ENCODE measurements at places on chromosomes 3 and 15.

DNA sequence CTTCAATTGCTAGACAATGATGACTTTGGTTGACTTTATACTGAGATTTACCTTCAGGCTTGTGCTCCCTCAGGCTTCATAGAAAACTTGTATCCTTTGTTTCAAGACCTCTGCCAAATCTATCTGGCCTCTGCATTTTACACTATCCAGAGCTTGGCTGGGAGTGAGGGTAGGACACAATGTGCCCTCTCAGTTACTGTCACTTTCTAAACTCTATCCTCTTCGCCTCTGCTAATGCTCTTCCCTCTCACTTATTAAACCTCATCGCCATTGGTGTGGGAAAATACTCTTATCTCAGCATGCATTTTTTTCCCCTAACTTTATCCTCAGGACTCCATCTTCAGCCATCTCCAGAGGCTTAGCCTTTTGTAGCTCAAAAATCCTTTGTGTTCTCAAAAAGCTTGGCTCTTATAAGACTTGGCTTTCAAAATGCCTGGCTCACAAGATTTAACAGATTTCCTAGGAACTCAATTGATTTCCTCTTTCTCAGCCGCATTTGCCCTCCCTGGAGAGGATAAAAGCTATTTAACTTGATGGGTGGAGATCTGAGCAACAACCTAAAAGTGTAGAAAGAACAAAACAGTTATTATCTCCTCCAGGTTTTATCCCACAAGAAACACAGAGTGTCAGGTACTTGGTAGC, 28.3 kb downstream of the SUCNR1 start:
- DNase-seq, result no peak

- no peak for DNase-seq
These were observed 321.0 kb upstream of the TGFBR2 start for GRCh38 chr3:30285188-30286006.

- no peak for DNase-seq
These were observed 72.4 kb upstream of the BBX start for GRCh38 chr3:107450254-107450893.

GRCh38 chr3:54443561-54444161, 321.3 kb downstream of the CACNA2D3 start:
- no peak for DNase-seq

GRCh38 chr3:159232966-159233365, 431.1 kb downstream of the MFSD1 start:
- no peak for DNase-seq

GRCh38 chr3:56122911-56123310, 345.4 kb downstream of the ERC2 start:
- no peak for DNase-seq

GRCh38 chr3:131731709-131732108, 228.9 kb upstream of the MRPL3 start:
- DNase-seq, result no peak

DNA sequence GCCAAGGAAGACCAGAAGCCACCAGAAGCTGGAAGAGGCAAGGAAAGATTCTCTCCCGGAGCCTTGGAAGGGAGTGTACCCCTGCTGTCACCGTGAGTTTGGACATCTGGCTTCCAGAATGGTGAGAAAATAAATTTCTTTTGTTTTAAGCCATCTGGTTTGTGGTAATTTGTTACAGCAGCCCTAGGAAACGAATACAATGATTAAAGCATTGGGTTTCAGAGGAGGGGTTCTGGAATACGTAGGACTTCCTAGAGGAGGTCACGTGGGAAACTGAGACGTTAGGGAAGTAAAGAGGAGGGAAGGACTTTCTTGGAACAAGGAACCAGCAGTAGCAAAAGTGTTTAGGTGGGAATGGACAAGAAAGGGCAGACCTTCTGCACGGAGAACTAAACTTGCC, 377.7 kb downstream of the IL20RB start:
- no peak for DNase-seq

GRCh38 chr3:160747422-160747821, 8.6 kb upstream of the PPM1L start:
- DNase-seq, result no peak

- no peak for DNase-seq
These were observed 87.3 kb upstream of the THBS1 start for GRCh38 chr15:39493424-39494067.

DNA sequence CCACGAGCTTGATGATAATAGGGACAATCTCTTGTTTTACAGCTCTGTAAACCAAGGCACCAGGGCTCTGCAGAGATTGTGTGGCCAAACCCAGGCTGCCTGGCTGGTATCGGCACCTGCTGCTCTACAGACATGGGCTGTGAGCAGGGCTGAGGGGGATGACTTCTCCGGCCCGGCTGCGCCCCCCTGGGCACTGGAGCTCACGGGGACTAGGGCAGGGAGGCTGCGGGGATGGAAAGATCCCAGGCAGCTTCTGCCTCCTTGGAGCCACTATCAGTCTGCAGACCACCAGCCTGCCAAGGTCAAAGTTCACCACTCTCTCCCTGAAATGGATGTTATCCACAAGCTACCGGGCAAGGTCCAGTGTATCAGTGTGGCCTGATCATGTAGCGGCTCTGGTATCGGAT, 22.0 kb upstream of the PIGZ start:
- no peak for DNase-seq

DNA sequence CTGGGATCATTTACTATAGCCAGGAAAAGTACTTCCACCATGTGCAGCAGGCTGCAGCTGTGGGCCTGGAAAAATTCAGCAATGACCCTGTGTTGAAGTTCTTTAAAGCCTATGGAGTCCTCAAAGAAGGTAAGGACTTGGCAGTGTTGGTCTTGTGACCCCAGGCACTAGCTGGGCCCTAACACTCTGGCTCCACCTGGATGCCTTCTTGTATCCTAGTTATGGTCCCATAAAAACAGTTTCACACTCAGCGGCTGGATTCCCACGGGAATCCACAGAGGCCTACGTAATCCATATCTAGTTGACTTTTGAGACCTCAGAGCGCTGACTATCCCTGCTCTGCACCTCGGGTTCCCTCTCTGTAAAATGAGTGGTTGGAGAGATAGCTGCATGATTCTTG, 1.6 kb downstream of the TTC21A start:
- DNase-seq, result no peak

- DNase-seq, result no peak
These were observed 55.6 kb upstream of the XCR1 start for GRCh38 chr3:46082849-46083248.

GRCh38 chr15:39313467-39313866, 267.4 kb upstream of the THBS1 start:
- DNase-seq, result no peak

- no peak for DNase-seq
These were observed 61.0 kb downstream of the OCA2 start for GRCh38 chr15:28037969-28038590.

GRCh38 chr3:187888701-187889100, 143.4 kb upstream of the BCL6 start:
- no peak for DNase-seq

GRCh38 chr3:134299888-134300206, 49.2 kb upstream of the RYK start:
- no peak for DNase-seq

GRCh38 chr15:51180011-51180410, 85.3 kb upstream of the TNFAIP8L3 start:
- DNase-seq, result no peak

- no peak for DNase-seq
These were observed 141.4 kb downstream of the RBPMS2 start for GRCh38 chr15:64634027-64634426.

- DNase-seq, result no peak
These were observed 30.1 kb upstream of the KY start for GRCh38 chr3:134680796-134681521.

GRCh38 chr3:57820479-57820878, 64.4 kb downstream of the SLMAP start:
- no peak for DNase-seq

- no peak for DNase-seq
These were observed 20.5 kb downstream of the BOC start for GRCh38 chr3:113231827-113232253.

DNA sequence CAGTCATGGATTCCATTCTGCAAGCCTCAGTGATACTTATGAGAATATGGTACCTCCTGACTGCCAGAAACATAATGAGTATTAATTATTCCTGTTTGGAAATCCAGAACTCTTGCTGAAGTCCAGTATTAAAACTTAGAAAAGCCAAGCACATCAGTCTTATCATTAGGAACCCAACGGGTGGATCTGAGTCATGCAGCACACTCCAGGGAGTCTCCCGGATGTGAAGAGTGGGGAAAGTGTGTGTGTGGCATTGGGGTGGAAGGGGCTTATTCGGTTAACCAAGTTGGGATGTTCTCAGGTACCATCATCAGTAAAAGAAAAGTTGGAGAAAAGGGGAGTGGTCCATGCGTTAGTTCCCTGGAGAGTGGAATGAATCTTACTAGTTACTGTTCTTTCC, 181.1 kb downstream of the PLCL2 start:
- no peak for DNase-seq

- no peak for DNase-seq
These were observed 40.0 kb downstream of the PAQR5 start for GRCh38 chr15:69338535-69339213.

DNA sequence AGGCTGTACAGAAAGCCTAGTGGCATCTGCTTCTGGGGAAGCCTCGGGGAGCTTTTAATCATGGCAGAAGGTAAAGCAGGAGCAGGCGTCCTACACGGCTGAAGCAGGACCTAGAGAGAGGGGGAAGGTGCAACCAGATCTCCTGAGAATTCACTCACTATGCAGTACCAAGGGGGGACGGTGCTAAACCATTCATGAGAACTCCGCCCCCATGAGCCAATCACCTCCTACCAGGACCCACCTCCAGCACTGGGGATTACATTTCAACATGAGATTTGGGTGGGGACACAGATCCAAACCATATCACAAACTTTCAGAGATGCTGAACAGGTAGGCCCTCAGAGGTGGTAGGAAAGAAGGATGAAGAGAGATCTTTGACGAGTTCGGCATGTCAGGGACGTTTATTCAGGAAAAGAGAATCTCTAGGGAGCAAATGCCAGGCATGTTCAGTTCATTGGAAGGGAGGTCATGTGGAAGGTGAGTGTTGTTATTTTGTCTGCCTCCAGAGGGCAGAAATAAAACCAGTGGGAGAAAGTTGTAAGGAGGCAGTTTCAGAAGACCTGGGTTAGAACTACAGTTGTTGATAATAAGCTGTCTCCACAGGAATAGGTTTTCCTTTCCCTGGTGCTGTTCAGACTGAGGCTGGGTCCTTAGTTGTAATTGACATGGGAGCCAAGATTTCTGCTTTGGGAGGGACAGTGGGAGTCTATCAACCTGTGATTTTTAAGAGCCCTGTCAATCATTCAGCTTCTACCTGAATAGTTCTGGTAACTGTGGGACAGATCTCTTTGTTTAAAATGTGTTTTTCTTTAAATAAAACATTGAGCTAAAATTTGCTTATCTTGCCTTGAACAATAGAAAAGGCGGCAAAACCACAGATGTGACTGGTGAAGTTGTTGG, 4.3 kb upstream of the FNDC3B start:
- no peak for DNase-seq

- peak; percentile 65 for DNase-seq
These were observed 894 bp upstream of the CCNL1 start for GRCh38 chr3:157160658-157161424.

- no peak for DNase-seq
These were observed 83.8 kb upstream of the SLC6A6 start for GRCh38 chr3:14318646-14319045.

GRCh38 chr15:31402511-31403056, 75.9 kb downstream of the KLF13 start:
- DNase-seq, result no peak

DNA sequence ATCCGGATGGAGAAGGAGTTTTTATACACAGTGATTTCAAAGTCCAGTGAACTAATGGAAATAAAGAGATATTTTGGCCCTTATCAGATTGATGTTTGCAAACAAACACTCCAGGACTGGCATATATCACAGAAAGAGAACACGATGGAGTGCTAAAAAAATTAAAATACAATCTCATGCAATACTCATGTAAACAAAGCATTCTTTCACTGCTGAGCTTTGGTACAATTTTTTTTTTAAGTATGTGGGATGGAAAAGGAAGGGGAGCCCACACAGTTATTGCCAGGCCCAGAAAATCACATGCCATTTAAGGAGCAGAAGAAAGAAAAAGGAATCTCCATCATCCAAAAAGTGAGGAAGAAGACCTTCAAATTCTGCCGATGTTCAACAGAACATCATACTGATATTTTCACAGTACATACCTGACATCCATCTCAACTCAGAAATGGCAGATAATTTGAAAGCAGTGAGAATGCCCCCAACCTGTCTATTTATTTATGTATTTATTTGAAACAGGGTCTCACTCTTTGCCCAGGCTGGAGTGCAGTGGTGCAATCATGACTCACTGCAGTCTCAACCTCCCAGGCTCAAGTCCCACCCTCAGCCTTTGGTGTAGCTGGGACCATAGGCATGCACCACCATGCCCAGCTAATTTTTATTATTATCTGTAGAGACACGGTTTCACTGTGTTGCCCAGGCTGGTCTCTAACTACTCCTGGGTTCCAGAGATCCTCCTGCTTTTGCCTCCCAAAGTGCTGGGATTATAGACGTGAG, 107.5 kb upstream of the SLC2A2 start:
- DNase-seq, result no peak

GRCh38 chr15:52790169-52790708, at the start of gene ONECUT1:
Gene ONECUT1, minus strand, starts transcription at chr15:52790336. Its CDS starts 452 bp downstream, at chr15:52789884.
- no peak for DNase-seq

GRCh38 chr15:45635191-45635638, 386 bp downstream of the SQOR start:
- DNase-seq, result peak; percentile 39

DNA sequence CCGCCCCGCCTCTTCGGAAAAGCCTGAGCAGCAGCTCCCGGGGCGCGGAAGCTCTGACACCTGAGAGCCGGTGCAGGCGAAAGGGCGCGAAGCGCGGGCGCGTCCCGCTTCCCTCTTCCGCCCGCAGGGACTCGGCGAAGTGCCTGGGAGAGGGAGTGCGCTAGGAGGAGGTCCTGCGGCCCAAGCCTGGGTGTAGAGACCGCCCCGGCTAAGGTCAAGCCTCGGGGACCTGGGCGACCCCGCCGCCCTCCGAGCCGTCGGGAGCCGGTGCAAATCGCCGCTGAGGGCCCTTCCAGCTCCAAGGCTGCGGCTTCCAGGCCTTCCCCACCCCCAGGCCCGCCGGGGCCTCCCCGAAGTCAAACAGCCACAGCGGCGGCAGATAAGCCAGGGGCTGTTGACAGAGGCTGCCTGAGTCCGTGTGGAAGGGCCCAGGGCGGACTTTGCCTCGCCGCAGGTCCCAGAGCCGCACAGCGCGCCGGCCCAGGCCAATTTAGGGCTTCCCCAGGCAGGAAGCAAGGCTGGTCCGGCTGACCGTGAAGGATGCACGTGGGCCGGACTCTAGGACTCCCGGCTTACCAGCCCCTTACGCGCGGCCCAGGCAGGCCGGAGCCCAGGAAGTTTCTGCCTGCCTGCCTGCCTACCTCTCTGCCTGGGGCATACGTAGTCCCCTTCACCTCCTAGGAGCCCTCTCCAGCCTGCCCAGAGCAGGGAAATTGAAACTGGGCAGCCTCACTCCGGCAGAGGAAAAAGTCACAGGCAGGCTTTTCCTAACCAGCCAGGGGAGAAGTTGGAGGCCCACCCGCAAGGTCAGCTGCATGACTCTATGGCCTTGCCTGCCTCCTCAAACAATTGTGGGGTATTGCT, 2.3 kb downstream of the ITPKA start:
- DNase-seq, result no peak
